ENCODE measurements at places on chromosomes 7 and 10.
A peak's percentile ranks its signal among the peaks of the same experiment; 100 is the strongest.

DNA sequence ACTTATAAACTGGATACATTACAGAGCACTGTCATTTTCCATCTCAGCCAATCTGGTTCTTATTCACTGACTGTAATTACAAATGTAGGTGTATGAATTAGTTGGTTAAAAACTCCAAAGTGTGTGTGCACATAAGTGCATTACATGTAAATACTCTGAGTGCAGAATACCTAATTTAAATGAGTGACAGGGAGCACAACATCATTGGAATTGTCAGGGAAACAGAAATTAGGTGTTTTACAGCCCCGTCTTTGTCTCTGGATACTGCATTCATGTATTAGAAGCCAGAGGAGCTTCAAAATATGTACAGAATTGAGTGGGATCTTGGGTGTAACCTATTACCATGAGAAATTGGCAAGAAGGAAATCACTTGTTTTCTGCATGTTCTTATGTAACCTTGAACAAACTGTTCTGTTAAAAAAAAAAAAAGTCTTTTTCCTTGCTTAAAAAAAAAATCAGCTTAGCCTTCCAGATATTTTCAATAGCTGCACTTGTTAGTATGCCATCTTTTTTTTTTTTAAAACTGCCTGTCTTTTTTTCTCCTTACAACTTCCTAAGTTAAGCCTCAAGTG lies 31.1 kb downstream of the CELF2 start:
- DNase-seq, result no peak

GRCh38 chr7:23335136-23335535 lies 36.0 kb downstream of the MALSU1 start:
- no peak for DNase-seq

DNA sequence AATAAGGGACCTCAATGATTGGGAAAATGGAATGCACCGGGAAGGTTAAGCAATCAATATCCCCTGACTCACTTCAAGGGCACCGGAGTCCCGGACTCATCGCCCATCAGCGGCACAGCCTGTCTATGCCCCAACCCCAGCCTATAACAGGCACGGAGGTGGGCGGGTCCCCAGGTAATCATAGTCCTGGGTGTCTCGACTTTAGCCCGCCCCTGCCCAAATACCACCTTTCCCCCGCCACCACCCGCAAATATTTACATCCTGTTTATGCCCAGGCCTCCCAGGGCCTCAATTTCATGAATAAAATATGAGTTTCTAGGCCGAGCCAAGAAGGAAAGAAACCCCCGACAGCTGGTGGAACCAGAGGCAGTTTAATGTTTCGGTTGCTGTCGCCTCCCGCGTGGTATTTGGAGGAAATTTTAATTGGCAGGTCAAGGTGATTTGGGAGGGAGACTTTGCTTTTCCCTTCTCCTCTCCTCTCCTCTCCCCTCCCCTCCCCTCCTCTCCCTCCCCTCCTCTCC lies 15.6 kb upstream of the RFC2 start:
- peak; percentile 25 for DNase-seq

GRCh38 chr10:122422266-122422989 lies 32.0 kb upstream of the ARMS2 start:
- no peak for DNase-seq

DNA sequence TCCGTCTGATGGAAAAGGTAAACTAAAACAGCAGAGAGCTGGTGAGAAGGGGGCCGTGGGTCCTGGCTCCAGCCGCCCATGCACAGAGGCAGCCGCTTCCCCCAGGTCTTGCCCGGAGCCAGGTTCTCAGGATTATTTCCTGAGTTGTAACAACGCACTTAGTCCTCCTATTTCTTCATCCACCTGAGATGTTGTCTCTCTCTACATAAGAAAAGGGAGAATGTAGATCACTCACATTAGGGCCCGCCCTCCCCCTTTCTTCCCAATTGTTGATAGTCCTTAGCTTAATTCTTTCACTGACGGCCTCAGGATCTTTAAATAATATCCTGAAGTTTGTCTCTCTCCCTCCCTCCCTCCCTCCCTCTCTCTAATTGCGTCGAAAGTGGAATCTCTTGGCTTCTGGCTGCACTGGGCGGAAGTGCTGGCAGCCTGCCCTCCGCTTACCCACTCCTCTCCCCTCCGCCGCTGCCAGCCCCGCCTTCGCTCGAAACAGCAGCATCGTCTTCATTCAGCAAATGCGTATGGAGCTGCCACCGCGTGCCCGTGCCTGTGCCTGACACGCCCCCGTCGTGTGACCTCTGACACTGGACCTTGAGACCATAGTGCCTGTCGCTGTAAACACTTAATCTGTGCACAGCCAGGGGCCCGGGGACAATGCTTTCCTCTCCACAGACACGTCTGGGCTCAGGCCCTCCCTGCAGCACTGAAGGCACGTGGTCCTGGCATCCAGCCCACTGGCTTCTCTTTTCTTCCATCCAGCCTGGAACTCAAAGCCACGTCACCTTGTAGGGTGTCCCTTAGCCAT lies 174.5 kb upstream of the PPP2R2D start:
- no peak for DNase-seq

GRCh38 chr7:137669706-137670105 lies 177.1 kb downstream of the DGKI start:
- no peak for DNase-seq

GRCh38 chr7:44881610-44882009 lies 3.7 kb downstream of the PURB start:
- DNase-seq, result peak; percentile 81

DNA sequence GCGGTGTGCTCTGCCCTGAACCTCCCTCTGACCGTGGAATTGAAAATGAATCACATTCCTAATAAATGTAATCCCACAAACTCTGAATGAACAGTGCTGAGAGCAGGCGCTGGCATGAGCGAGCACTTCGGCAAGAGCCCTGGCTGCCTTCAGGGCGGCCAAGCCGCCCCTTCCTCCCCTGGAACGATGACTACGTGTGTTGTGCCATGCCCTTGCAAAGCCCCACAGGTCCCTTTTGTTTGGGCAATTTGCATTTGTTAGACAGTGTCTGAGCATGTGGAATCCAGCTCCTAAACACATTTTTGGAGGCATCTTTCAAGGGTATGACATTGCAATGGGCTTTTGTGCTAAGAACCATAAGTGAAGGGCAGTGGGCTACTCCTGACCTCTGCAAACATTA lies 95.6 kb upstream of the MKI67 start:
- no peak for DNase-seq

DNA sequence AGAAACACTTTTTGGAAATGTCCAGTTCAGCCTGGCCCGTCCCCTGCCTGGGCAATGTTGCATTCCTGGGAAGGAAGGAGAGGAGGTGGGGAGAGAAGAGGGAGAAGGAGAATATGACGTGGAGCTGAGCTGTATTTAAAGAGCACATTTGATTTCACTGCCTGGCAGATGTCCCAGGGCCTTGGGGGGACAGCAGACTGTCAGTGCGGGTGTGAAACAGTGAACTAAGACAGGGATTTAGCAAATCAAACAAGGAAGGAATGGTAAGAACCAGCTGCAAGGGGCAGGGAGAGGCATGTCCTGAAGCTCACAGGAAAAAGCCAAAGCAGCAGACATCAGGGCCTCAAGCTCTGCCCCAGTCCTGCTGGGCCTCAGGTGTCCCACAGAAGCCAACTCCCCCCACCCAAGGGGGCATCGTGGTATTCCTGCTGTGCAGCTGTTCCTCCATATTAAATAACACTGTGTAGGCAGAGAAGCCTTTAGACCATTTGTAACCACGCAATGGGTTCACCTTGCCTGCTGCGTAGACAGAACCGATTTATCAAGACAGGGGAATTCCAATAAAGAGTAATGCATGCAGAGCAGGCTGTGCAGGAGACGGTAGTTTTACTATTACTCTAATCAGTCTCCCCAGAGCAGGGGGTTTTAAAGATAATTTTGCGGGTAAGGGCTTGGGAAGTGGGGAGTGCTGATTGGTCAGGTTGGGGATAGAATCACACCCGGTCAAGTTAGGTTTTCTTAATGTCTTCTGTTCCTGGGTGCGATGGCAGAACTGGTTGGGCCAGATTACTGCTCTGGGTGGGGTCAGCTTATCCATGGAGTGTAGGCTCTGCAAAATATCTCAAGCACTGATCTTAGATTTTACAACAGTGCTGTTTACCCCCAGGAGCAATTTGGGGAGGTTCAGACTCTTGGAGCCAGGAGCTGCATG lies 18.3 kb downstream of the LEP start:
- no peak for DNase-seq

GRCh38 chr7:39324139-39324760 lies 242.0 kb upstream of the YAE1 start:
- peak; percentile 97 for DNase-seq

DNA sequence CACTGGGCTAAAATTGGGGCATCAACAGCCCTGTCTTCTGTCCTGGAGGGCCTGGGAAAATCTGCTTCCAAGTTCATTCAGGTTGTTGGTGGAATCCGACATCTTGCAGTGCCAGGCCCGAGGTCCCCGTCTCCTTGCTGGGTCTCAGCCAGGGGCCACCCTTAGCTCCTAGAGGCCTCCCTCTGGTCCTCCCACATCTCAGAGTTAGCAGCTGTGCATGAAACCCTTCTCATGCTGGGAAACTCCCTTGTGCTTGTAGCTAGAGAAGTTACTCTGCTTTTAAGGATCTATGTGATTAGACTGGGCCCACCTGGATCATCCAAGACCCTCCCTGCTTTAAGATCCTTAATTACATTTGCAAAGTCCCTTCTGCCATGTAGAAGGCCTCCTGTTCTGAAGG lies 15.3 kb downstream of the HIP1 start:
- no peak for DNase-seq

GRCh38 chr7:103710247-103710646 lies 264.2 kb upstream of the SLC26A5 start:
- no peak for DNase-seq

DNA sequence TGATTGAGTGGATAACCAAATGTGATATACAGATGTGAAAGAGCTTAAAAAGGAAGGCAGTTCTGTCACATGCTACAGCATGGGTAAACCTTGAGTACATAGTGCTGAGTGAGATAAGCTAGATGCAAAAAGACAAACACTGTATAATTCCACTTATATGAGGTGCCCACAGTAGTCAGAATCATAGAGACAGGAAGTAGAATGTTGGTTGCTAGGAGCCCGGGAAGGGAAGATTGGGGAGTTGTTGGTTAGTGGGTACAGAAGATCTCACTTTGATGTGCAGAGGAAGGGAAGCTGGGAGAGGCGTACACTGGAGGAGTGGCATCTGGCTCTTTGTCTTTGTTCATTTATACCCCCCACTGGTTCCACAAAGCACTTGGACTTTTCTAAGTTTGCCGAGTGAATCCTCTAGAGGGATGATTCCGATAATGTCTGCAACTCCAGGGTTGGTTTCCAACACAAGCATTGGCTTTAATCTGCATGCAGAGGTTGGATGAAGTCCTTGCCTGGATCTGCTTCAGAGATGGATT lies 39.5 kb downstream of the TSPAN14 start:
- DNase-seq, result peak; percentile 56

DNA sequence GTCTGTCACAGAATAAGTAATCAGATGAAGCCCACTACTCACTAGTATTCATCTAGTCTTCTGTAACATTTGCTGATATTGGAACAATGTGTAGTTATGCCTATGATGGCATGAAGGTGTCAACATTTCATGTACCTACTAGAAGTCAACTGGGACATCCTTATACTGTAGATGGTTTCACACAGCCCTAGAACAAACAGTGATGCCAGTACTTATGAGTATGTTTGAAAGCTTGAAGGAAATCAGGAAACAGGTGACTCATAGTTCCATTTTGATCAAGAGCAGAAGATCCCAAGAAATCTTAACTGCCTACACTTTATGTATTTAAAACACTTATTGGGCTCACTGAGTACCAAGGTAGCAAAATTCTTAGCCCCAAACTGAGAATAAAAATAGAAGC lies 1519.6 kb downstream of the REEP3 start:
- DNase-seq, result no peak

GRCh38 chr10:46170789-46171188 lies 116.0 kb upstream of the ANTXRL start:
- no peak for DNase-seq

DNA sequence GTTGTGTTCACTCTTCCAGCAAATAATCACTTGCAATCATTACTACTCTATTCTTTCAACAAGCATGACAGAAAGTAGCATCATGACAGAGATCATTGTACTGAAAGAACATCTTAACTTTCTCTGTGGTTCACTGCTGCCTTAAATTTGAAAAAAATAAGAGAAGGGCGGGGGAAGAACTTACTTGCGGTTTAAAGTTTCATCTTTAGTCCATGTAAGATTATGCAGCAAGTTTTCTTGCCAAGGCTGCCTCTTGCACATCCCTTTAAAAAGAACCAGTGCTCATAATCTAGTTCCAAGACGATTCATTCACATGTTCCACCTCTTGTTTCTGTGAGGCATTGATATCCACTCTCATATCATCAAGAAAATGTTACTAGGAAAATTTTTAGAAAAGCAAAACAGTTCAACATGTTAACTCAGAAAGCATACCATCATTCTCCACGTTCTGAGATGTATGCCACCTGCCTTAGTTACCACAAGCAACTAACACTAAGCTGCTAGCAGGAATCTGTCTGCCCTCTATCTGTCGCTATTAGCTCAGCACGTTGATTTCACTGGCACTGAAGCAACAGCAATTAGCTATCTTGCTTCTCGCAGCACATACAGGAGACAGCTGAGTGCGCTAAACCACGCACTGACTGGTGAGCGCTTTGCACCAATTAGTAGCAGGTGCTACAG lies at the start of gene PCDH15:
TSS of gene PCDH15 (minus strand) at position 491 of the 681 bp plus-strand sequence. CDS start 136,969 bp downstream, outside the sequence.
- DNase-seq, result no peak

GRCh38 chr7:91379236-91379635 lies 115.0 kb downstream of the FZD1 start:
- no peak for DNase-seq

DNA sequence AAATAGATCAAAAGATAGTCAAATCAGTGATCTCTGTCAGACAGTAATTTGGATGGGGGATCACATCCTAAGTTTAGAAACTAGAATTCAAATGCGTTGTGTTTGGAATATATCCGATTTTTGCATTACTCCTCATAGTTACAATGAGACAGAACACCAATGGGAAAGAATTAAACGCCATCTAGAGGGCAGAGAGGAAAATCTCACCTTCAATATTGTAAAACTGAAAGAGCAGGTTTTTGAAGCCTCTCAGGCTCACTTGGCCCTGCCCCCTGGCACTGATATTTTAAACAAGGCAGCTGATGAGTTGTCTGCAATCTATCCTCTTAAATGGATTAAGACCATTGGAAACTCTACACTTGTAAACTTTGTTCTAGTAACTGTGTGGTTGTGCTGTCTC lies 17.7 kb downstream of the FRG2B start:
- peak; percentile 27 for DNase-seq

GRCh38 chr7:85065306-85065705 lies 121.5 kb downstream of the SEMA3D start:
- no peak for DNase-seq

GRCh38 chr7:99141841-99142726 lies 1.8 kb downstream of the SMURF1 start:
- DNase-seq, result peak; percentile 75

GRCh38 chr10:73522263-73522662 lies 26.4 kb upstream of the PPP3CB start:
- DNase-seq, result no peak

GRCh38 chr10:113099431-113100183 lies 149.6 kb downstream of the TCF7L2 start:
- DNase-seq, result peak; percentile 67

DNA sequence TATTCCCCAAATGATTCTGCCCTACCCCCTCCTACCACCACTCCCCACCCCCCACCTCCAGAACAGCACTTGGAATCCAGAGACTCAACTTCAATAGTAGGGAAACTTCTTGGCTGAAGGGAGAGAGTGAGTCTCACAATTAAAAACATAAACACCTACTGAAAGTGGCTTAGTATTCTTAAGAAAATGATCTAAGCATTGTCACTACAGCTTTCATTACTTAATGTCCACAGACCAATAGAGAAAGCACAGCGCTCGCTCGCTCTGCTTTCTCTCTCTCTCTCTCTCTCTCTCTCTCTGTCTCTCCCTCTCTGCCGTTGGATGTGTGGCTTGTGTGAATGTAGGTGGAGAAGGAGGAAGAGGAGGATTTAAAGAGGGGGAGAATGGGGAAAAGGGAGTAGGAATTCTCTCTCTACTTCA lies 1.5 kb upstream of the SEMA3A start:
- DNase-seq, result peak; percentile 7
